ENCODE measurements at places on chromosomes 16 and 17.
A peak's percentile ranks its signal among the peaks of the same experiment; 100 is the strongest.

DNA sequence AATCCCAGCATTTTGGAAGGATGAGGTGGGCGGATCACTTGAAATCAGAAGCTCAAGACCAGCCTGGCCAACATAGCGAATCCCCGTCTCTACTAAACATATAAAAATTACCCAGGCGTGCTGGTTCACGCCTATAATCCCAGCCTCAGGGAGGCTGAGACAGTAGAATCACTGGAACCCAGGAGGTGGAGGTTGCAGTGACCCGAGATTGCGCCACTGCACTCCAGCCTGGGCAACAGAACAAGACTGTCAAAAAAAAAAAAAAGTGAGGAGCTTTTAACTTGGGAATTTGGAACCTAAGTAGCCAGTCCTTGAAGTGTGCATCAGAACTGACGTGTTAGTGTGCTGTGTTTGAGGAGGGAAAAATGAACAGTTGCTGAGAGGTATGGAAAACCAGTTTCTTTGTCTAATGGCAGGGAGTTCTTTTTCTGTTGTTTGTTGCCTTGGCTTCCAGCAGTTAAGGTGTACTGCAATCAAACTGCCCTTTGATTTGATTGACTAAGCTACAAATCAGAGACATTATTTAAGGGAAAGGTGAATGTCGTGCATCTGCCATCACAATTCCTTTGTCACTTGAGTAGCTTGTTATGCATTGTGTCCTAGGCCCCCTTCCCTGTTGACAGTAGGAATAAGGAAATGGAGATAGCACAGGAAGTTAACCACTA lies 8.6 kb upstream of the DUSP14 start:
- no peak for DNase-seq

GRCh38 chr17:12388226-12388625 lies 277.5 kb upstream of the MYOCD start:
- DNase-seq = no peak

DNA sequence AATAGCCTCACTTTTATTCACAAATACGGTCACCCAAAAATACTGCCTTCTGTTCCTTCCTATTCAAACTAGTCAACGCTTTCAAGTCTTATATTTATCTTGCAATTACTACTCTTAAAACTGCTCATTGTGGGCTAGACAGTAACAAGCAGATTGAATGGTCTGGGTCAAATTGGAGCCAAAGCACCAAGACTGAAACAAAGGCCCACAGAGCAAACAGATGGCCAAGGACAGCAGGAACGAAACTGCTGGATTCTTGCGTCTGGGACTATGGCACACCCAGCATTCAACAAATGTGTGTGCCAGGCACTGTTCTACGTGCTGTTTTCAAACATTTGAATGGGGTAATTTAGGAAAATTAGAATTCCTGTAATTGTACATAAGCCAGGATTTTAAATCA lies 250.1 kb upstream of the PSMD7 start:
- DNase-seq = peak; percentile 61

DNA sequence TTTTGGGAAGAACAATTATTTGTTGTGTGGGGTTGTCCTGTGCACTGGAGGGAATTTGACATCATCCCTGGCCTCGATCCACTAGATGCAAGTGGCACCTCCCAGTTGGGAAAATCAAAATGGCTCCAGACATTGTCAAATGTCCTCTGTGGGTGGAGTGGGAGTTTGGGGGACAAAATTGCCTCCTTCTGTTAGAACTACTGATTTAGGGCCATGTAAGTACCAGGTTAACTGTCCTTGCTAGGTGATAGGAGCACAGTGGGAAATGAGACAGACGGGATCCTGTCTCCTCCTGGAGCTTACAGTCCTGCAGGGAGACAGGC lies 56.8 kb downstream of the ARHGAP23 start:
- no peak for DNase-seq

DNA sequence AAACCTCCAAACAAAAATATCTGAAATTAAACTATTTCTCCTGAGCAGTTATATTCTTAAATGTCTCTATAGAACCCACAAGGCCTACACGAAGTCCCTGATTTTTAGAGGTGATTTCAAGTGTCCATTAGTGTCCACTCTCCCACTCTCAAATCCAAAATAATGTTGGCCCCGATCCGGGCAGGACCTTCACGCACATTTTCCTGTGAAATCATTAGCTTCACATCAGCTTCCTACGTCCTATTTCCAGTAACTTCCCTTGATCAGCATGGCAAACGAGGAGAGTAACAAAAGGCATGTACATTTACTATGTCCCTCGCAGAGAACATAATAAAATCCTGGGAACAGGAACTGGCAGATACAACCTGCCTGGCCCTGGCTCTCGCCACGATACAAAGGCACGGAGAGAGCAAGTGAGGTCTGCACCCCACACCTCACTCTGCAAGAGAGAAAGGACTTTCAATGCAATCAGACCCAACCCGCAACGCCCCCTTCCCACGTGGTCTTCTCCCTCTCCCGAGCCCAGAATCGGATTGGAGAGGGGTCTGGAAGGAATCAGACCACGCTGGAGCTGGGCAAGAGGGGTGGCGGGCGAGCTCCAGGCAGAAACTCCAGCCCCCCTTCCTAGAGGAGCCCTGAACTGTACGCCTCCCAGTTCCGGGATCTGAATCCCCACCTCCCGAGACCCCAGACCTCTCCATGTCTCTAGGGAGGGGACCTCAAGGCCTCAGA lies 17.5 kb upstream of the C17orf78 start:
- peak; percentile 54 for DNase-seq

- DNase-seq = peak; percentile 92
These were observed 66.6 kb upstream of the AXIN2 start for GRCh38 chr17:65627891-65628643.

GRCh38 chr16:60818465-60818864 lies 1217.8 kb downstream of the CDH8 start:
- no peak for DNase-seq

DNA sequence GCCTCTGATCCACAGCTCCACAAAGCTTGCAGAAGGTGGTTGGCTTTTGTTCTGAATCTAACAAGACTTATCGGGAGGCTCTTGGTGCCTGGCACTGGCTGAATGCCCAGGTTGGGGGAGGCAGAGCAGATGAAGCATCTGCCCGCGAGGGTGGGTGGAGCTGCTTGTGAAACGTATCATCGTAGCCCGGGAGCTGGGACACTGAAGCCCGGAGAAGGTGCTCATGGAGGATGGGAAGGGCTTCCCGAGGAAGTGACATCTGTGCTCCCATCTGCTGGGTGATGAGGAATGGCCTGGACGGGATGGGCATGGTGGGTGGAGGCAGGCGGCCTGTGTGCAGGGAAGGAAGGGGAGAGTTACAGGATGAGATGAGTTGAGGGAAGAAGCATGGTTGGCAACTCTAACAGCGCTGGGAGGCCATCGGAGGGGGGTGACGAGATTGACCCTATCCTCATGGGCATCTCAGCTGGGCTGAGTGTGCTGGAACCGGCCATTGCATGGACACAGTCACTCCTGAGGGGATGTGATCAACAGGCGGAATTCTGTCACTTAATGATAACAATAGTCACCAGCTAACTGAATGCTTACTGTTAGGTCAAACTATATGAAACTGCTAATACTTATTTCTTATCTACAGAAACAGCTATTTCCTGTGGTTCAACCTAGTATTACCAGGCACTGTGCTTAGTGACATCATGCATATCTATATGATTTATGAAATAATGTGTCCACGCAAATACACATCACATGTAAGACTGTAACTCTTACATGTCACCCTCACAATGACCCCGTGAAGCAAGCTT lies 102.7 kb downstream of the ABCC6 start:
- DNase-seq = no peak

DNA sequence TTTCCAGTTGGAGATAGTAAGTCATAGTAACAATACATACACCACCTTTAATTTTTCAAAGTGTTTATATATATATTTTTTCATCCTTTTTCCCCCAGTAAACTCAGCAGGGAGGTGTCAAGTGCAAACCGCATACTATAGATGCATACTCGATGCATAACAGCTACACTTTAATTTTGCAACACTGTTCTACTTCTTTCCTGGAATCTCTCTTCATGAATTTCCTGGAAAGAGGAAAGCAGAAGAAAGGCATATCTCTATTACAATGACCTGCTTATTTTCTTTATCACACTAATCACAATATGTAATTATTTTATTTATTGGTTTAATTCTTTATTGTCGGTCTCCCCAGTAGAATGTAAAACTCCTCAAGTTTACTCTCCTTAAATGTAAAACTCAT lies 140.0 kb downstream of the SNX11 start:
- DNase-seq = no peak

- no peak for DNase-seq
These were observed 74.7 kb downstream of the CHD9 start for GRCh38 chr16:53129281-53130158.

DNA sequence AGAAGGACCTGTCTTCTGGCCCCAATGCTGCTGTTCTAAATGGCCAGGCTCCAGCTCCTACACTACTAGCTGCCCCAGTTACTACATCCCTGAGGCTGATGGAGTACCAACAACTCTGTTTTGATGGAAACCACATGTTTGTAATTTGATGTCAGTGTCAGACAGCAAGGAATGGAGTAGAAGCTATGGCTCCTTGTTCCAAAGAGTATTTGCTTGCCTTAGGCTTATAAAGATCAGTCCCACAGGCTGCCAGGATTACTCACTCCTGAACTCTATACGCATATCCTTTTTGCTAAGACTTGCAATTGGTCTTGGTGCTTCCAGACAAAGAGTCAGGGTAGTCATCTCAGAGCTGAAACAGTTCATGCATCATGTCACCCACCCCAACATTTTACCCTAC lies 139.6 kb downstream of the HS3ST3A1 start:
- no peak for DNase-seq

DNA sequence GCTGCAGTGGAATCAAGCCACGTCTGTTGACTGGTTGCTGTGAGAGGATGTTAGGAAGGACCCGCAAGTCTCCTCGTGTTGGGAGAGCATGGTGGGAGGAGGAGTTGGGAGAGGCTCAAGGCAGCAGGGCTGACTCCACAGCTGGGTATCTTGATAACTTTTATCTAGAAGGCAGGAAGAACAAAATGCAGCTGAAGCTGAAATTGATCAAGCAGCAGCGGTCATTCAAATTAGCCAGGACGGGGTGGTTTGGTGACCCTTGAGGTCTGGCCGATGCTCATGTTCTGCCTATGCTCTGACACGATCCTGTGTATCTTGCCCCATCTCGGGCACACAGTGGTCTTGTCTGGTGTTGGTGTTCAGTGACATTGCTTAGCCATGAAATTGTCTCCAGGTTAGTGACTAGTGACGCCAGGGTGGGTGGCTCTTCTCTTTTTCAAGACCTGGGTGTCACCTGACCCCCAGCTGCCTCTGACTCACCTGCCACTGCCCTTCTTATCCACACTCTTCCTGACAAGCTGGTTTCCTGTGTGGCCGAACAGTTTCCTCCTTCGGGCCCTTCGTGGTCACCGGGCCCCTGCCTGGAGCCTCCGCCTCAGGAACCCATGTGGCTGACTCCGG lies 19.1 kb downstream of the NPTX1 start:
- DNase-seq = no peak

GRCh38 chr16:19555938-19556771 lies 652 bp downstream of the VPS35L start:
- no peak for DNase-seq

DNA sequence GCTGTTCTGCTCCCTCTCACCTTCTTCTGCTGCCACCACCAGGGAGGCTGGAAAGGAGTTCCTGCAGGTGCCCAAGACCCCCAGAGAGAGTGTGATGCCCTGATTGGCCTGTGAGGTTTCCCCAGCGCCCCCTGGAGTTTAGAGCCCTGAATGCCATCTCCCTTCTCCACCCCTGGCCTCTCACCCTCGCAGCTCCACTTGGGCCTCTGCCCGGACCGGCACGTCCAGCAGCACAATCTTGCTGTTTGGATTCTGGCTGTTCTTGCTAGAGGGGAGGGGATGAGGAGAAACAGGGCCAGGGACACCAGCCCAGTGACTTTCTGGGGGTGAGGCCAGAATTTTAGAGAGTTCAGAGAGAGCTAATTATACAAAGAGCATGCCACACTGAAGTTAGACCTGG lies 12.5 kb upstream of the FAM171A2 start:
- DNase-seq = no peak

DNA sequence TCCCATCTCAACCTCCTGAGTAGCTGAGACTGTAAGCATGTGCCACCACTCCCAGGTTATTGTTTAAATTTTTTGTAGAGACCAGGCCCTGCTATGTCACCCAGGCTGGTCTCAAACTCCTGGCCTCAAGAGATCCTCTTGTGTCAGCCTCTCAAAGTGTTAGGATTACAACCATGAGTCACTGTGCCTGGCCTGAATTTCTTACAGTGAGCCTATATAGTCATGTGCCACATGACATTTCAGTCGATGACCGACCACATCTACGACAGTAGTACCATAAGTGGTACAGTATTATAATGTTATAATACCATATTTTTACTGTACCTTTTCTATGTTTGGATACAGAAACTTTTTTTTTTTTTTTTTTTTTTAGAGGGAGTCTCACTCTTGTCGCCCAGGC lies 195.3 kb downstream of the STX8 start:
- no peak for DNase-seq

DNA sequence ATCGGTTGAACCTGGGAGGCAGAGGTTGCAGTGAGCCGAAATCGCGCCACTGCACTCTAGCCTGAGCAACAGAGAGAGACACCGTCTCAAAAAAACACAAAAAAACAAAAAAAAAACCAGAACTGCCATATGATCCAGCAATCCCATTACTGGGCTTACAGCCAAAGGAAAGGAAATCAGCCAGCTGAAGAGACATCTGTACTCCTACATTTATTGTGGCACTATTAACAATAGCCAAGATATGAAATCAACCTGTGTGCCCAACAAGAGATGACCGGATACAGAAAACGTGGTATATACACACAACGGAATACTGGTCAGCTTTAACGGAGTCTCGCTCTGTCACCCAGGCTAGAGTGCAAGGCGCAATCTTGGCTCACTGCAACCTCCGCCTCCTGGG lies 14.6 kb downstream of the FANCA start:
- no peak for DNase-seq

- no peak for DNase-seq
These were observed 352.4 kb downstream of the C16orf95 start for GRCh38 chr16:86964796-86965241.

GRCh38 chr17:33291248-33292200 lies 1.6 kb downstream of the ASIC2 start:
- no peak for DNase-seq

- DNase-seq = no peak
These were observed 686 bp upstream of the MIEF2 start for GRCh38 chr17:18259621-18260331.

DNA sequence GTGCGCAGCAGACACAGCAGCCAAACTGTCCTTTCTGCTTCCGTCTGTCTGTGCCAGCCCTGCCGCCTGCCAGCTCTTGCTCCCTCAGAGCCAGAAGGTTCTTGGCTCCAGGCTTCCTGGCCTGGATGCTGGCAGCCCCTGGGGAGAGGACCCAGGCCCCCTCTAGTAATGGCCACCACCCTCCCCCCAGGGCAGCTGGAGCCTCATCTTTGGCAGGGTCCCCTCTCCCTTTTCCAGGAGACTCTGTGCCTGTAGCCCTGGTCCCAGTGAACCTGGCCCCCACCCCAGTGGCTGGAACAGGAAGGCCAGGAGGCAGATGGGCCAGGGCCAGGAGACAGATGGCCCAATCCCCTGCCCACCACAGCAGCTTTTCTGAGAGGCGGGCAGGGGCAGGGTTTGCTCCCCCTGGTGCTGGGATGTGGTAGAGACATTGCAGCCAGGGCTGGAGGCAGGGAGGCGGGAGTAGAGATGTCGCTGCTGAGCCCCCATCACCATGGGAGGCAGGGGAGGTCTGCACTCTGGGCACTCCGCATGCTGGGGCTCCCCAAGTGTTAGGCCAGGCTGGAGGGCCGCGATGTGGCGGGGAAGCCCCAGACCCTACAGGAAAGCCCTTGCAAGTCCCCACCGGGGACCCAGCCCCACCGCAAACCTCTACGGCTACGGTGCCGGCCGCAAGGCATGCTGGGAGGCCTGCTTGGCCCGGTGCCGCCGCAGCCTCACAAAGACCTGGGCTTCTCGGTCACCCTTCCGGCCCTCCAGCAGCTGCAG lies 16.7 kb downstream of the UNC13D start:
- DNase-seq = peak; percentile 28

All from NCI-H748 treated with DMSO at 0.1 percent for 48 hours (cell line).